ENCODE measurements at places on chromosomes 7 and 10.

GRCh38 chr10:78217336-78217735 lies 183.7 kb downstream of the RPS24 start:
- DNase-seq, result no peak

GRCh38 chr7:152133804-152134203 lies 108.3 kb downstream of the GALNT11 start:
- no peak for DNase-seq

- no peak for DNase-seq
These were observed 59.1 kb downstream of the ARMC3 start for GRCh38 chr10:22986771-22987542.

DNA sequence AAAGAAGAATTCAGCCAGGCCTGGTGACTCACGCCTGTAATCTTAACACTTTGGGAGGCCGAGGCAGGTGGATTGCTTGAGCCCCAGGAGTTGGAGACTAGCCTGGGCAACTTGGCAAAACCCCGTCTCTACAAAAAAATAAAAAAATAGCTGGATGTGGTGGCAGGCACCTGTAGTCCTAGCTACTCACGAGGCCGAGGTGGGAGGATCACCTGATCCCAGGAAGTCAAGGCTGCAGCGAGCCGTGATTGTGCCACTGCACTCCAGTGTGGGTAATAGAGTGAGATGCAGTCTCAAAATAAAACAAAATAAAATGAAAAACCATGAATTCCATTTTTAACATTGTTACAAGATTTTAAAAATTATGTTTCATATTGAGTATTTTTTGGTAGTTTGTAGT lies 988.9 kb upstream of the ZNF722 start:
- DNase-seq, result no peak

GRCh38 chr10:125085258-125086054 lies 74.9 kb downstream of the CTBP2 start:
- DNase-seq, result no peak

DNA sequence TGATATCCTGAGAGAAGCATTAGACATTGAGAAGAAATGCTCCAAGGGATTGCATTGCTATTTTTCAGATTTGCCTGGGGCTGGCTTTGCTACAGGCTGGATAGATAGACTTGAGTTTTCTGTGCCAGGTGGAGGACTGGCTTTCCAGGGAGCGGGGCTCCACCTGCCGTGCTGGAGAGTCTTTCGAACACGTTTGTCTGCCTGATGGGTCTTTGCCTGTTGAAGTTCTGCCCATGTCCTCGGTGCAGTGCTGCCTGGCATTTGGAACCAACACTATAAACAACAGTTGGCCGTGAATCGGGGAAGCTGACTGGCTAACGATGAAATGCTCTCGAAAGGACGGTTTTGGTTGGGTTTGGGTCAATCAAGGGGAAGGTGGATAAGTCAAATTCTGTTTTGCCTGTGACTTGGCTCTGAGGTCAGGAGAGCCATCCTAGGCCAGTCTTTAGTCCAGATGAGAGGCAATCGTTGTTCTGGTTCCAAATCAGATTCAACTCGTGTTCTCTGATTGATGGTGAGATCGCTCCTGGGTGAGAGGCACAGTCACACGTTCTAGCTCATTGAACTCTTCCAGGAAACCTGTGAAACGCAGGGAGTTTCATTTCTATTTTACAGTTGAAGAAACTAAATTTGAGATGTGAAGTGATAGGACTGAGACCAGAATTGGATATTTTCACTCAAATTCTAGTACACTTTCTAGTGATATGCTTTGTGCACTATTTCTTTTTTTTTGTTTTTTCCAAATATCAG lies 599.0 kb downstream of the TYW1 start:
- DNase-seq, result no peak
